Left cardiac atrium (tissue), 4 donors: ENCODE measurements at places on chromosomes 4 and X. TPM values are rescaled to one million over a fixed set of nuclear protein-coding genes. Genes with fewer than 3 reads are reported as not detected.
A peak's percentile ranks its signal among the peaks of the same experiment; 100 is the strongest.

DNA sequence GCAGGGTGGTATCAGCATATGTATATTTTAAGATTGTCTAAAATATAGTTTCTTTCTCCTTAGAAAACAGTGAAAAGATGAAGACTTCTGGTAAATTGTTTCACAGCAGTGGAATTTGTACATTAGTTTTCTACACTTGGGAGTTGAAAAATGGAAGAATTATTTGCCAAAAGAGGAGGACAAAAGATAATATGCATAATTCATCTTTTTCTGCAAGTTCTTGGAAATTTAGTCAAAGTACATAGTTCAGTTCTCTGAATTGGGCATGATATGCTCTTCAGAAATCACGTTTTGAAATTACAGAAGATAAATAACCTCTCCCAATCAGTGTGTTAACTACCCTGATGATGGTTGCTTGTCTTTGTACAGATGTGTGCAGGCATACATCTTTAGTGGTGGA is 47.0 kb downstream of the RBPJ start:
- DNase-seq: no peak

GRCh38 chrX:137565921-137566745 is at the start of gene ZIC3:
Gene ZIC3 (plus strand): TSS chrX:137566127. CDS start chrX:137566692, 565 bp downstream.
- peak; percentile 76 for DNase-seq

DNA sequence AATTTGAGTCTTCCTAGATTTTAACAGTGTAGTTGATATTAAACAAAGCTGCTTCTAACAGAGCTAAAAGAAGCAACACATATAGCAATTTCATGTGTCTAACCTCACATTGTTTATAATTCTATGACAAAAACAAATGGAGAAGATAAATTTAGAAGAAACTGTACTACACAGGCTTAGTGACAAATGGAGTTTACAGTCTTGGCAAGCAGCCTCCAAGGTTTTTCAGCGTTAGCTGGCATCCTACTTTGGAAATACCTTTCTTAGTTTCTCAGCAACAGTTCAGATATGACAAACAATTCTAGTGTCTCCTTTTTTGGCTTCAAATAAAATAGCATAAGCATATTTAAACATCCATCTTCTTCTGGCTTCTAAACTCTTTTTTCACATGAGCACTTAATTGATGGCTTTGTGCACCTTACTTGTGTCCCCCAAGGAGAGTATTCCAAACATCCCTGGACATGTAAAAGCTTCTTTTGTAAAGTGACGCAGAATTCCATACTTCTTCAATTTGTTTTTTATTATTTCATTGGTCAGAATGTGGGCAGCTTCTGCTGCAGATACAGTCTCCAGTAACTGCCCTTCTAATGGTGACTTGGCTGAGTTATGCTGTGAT is 249.8 kb downstream of the ANTXR2 start:
- DNase-seq: peak; percentile 19

The FGD1 gene
- 5.3 TPM for total RNA-seq
